Cortex of kidney (tissue), 1 donor: ENCODE measurements at places on chromosomes 1 and 21.

- DNase-seq: no peak
These were observed 229.6 kb downstream of the HHAT start for GRCh38 chr1:210558302-210558701.

DNA sequence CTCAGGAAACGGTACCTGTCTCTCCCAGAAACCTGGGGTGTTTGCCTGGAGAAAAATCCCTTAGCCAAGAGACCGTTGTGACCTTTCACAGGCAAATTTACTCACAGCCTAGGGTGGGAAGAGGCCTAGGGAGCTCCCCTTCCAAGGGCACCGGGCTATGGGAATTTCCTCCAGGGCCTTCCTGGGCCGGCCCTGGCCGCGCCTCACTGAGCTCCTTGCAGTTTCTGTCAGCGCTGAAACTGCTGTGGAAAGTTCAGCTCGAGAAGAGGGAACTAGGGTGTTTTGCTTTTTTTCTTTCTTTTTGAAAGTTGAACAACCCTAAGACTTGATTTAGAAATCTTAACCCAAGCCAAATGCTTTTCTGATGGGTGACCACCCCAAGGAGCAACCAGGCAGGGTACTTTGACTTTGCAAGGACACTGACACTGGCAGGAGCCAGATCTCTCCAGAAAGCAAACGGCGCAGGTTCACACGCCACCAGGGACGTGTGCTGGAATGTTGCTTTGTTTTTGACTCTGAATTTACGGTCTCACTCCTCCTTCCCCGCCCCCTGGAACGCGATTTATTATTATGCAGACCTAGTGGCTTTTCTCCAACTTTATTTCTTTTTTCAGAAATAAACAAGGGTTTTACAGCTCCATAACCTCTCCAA, 229.6 kb upstream of the JUN start:
- no peak for DNase-seq

DNA sequence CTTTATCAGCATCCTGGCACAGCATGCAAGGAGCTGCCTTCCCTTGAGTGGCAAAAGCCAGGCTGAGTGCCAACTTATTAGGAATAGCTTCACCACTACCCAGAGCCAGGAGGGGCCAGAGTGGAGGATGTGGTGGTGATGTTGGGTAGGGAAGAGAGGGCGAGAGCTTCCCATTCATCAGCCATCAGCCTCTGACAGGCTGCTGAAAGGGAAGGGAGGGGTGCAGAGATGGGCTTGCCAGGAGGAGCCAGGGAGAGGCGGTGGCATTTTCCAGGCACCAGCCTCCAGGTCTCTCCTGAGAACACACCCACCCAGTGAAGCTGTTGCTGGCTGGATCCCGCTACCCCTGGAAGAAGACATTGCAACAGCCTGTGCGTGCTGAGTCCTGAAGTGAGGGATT, 168.5 kb downstream of the ACTL8 start:
- no peak for DNase-seq

DNA sequence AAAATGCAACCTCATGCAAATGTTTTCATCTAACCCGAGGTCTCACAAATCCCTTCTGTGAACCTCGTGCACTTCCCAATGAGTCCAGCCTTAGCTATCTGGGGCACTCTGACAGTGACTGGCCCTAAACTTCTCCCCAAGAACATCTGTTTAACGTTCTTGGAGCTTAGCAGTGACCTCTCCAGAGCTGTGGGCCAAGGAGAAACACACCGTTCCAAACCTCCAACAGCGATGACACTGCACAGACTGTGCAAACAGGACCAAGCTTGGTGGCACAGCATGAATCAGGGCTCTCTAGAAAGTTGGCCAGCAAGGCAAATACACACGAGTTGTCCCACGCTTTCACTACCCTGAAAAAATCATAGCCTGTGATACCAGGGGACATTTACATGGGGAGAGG, 15.8 kb downstream of the BEND5 start:
- no peak for DNase-seq

DNA sequence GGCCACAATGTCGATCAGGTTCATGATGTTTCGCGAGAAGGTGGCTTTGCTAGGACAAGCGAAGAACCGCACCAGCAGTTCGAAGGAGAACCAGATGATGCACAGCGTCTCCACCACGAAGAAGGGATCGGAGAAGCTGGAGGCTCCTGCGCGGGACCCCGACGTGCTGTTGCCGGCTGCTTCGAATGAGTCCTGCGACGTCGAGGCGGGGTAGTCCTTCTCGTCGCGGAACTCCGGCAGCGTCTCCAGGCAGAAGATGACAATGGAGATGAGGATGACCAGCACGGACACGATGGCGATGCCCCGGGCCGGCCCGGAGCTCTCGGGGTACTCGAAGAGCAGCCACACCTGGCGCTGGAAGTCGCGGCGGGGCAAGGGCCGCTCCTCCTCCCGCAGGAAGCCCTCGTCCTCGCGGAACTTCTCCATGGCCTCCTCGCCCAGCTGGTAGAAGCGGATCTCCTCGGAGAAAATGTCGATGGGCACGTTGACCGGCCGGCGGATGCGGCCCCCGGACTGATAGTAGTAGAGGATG, 869 bp downstream of the KCNA3 start:
- DNase-seq: no peak
